ENCODE measurements at places on chromosomes 16 and 17.

GRCh38 chr16:47392081-47392480 is 68.8 kb downstream of the ITFG1 start:
- no peak for DNase-seq

- DNase-seq, result no peak
These were observed 40.9 kb downstream of the RAP1GAP2 start for GRCh38 chr17:2837147-2837561.

GRCh38 chr17:69350911-69351310 is 24.0 kb upstream of the ABCA5 start:
- DNase-seq, result no peak

DNA sequence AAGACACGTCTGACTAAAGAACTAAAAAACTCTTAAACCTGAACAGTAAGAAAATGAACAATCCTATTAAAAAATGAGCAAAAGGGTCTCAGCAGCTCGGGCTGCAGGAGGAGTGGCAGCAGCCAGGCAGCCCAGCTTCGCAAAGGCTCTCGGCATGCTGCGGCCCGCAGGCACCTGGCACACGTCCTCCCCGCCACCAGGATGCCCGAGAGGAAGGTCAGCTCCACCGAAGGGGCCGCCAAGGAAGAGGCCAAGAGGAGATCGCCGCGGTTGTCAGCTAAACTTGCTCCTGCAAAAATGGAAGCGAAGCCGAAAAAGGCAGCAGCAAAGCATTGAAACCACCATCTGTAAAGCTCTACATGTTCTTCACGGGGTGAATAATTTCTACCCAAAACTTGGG is 173.5 kb downstream of the BCAS3 start:
- DNase-seq, result no peak

DNA sequence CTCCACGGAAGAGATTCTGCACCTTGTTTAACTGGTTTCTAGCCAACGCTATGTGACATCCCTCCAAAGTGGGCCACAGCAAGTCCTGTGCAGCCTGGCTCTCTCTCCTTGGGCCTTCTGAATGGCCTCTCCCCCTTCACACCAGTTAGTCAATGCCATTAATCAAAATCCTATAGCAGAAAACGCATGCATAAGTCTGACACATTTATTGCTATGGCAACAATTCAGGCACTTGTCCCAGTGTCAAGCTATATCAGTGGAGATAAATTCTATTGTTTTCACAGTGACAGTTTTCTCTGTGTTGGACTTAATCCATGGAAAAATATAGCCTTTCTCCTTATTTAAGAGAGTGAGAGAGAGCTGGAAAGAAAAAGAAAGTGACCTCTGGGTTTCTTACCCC is 87.2 kb upstream of the TOX3 start:
- DNase-seq, result no peak

GRCh38 chr16:9016824-9017223 is 53.1 kb upstream of the USP7 start:
- DNase-seq, result no peak

Measured in coronary artery (tissue), 2 donors.